ENCODE measurements at places on chromosomes 7 and 10.
A peak's percentile ranks its signal among the peaks of the same experiment; 100 is the strongest.

DNA sequence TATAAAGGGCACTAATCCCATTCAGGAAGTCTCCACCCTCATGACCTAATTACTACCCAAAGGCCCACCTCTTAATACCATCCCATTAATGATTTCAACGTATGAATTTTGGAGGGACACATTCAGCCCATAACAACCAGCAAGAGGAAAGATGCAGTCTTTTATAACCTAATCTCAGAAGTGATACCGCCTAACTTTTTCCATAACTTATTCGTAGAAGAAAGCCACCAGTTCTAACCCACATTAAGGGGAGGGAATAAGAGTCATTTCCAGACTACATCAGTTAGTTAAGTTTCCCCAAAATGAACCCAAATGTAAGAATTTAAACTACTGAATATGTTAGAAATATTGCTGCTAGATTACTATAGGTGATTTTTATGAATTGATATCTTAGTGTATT is 32.1 kb upstream of the LHFPL3 start:
- no peak for DNase-seq

DNA sequence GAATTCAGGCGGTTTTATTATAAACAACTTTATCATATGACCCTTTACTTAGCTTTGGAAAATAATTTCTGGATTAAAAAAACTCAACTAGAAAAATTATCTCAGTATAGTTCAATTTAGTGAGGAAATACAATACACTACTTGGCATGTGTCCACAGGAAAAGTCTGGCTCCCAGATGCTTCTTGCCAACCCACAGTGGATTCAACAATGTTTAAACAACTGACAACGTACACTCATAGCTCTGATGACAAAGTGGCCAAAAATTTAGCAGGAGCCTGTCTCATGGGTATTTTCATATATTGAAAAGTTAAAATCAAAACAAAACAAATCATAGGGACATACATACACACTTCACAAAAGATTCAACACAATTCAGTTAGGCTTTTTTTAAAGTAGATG is 158.8 kb downstream of the SKAP2 start:
- no peak for DNase-seq

- DNase-seq, result no peak
Observed at GRCh38 chr10:30365278-30365677, 16.2 kb upstream of the MTPAP start.

DNA sequence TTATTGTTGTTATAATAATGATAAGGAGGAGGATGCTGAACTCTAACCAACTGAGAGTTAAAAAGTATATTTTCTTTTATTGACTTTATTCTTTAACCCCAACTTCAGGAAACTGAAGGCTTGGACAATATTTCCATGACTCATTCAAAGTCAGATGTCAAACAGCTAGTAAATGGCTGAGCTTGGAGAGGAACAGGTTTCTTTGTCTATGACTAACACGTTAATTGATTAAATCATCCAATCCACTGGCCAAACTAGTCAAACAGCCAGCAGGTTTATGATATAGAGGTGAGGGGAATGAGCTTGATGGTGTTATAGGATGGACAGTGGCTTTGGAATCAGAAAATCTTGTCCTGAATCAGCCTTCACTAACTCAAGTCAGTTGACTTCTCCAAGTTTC is 119.1 kb upstream of the WDR11 start:
- DNase-seq, result no peak

- DNase-seq, result no peak
Observed at GRCh38 chr7:66255534-66256100, 50.5 kb downstream of the TPST1 start.

DNA sequence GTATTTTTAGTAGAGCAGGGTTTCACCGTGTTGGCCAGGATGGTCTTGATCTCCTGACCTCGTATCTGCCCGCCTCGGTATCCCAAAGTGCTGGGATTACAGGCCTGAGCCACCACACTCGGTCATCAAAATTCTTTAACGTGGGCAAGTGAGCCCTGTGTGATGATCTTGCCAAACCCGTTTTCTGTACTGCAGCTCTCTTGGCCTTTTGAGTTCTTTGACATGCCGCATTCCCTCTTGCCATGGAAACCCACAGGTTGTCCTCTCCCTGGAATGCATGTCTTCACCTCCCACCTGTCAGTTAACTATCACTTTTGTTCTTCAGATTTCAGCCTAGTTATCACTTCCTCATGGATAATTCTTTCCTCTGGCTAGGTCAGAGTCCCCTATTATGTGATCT is 5.0 kb downstream of the NUP205 start:
- no peak for DNase-seq

DNA sequence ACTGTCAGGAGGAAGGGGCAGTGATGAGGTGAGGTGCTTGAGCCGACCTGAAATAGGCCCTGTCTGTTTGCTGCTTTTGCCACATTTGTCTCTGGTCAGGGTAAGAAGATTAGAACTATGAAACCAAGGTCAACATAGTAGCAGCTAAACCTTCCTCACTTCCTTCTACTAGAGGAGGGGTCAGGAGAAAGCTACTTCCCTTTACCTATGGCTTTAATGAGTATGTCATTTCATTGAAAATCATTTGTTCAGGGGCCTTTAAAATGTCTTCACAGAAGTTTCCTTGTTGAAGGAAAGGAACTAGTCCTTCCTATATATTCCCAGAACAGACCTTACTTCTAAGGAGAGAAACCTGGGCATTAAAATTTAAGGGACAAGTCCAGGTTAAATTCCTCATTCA is 19.0 kb downstream of the HYAL4 start:
- no peak for DNase-seq

- no peak for DNase-seq
Observed at GRCh38 chr10:59624951-59625350, 84.7 kb downstream of the SLC16A9 start.

DNA sequence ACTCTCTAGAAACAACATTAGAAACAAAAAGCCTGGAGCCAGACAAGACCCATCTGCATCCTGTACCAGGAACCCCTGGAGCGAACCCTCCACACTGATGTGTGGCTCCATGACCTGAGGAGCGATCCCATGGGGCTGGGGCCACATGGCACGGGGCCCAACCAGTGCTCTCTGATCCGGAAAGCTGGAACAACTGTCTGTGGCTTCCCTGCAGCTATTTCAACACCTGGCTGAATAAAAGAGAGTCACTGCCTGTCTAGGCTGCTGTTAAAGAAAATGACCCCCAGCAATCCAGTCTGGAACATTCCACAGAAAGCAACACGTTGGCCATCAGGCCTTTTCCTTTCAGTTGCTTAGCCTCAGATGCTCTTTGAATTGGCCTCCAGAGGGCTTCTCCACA is 20.9 kb downstream of the UROS start:
- DNase-seq, result no peak

DNA sequence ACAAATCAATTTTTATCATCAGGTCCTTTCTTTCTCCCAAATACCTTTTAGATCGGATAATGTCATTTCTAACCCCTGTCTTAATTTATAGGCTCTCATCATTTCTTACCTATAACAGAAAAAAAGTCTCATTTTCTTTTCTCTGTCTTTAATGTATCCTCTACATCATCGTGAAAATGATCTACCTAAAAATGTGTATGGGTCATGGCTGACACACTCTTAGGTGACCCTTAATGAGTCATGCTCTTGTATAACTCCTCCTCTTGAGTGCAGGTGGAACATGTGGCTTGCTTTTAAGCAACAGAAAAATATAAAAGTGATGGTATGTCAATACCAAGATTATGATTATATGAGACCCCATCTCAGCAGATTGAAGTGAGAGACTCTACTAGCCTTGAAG is 139.4 kb downstream of the SEMA3C start:
- DNase-seq, result no peak

GRCh38 chr7:131431289-131431688 is 103.6 kb downstream of the MKLN1 start:
- DNase-seq, result peak; percentile 96

DNA sequence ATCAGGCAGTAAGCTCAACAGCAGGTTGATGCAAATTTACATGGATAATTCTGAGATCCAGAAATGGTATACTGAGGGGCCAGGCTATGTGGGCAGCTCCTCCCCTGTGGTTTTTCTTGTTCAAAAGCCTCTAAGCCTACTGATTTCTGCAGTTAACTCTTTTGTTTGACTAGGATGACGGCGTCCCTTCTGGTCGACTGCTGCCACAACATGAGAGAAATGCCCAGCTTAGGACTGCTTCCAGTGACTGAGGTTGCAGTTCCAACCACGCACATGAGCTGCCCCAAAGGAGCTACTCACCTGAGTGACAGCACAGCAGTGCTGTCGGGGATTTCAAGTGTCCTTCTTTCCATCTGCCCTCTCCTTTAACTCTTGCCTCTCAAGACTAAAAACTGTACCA is 973.0 kb upstream of the GHITM start:
- peak; percentile 4 for DNase-seq

DNA sequence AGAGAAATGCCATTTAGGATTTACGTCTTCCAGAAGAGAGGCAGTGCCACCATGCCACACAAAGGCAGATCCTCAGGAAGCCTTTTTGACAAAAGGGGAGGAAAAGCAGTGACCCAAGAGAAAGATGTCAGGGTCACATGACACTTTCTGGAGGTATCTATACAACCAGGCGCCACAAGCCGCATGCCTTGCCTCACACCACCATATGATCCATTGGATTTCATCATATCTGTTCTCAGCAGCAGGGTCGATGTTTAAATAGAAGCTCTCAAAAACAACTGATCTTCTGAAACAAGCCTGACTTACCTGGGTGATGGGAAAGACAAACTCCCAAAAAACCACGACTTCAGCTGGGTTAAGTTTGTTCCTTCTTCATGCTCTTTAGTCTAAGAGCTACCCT is 52.5 kb upstream of the UNC5B start:
- DNase-seq, result no peak

DNA sequence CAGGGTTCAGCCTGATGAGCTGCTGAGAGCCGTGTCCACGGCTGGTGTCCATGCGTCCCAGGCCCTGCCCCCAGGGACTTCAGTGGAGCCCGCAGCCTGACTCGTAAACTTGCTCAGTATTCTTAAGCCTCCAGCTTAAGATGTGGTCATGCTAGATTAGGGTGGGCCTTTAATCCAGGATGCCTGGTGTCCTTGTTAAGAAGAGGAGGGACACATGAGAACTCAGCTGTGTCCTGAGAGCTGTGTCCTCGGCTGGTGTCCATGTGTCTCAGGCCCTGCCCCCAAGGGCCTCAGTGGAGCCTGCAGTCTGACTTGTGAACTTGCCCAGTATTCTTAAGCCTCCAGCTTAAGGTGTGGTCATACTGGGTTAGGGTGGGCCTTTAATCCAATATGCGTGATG is 23.0 kb downstream of the DOCK1 start:
- DNase-seq, result no peak

DNA sequence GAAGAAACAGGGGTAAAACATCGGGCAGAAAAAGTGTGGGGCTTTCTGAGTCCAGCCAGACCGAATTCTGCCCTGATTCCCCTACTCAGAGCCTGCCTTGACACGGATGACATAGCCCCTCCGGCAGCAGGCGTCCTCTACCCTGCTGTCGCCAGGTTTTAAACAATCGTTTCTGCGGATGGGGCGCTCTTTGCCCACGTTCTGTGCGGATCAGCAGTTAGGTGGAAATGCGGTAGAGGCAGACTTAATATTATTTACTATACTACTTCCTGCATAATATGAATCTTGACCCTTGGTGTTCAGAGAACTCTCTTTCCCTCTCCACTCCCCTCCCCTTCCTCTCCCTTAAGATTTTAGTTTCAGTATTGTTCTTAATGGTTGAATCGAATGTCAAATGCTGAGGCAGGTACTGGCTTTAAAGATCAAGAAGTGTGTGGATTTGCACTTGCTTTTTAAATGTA is 2.4 kb downstream of the GATA3 start:
- DNase-seq, result no peak

GRCh38 chr10:7773845-7774801 is 13.7 kb downstream of the KIN start:
- DNase-seq, result no peak

GRCh38 chr7:108407676-108408075 is 48.6 kb downstream of the NRCAM start:
- no peak for DNase-seq

DNA sequence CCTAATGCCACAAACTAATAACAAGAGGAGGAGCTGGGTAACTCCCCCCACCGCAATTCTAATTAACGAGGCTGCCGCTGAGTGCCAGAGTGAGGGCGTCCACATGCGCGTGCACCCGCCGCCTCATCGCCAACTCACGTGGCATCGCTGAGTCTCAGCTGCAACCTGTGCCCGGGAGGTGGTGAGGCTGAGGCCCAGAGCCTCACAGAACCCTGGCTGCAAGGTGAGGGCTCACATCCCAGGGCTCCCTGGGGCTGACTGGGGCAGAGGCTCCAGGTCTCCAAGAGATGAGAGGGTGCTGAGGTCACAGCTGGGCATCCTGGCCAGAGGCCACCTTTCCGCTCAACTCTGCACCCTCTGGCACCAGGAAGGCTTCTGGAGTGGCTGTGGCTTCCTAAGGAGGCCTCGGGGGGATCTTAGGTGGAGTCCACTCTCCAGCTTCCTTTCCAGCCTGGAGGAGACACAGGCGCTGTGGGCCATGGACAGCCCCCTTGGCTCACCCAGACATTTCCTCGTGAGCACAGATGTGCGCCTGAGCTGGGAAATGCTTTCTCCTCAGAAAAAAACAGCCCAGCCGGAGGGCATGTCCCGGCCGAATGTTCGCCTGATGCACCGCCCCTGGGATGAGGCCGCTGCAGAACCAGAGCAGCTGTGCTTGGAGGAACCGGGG is 242.6 kb downstream of the MAD1L1 start:
- DNase-seq, result no peak

GRCh38 chr7:120221666-120222065 is 51.3 kb upstream of the KCND2 start:
- no peak for DNase-seq

DNA sequence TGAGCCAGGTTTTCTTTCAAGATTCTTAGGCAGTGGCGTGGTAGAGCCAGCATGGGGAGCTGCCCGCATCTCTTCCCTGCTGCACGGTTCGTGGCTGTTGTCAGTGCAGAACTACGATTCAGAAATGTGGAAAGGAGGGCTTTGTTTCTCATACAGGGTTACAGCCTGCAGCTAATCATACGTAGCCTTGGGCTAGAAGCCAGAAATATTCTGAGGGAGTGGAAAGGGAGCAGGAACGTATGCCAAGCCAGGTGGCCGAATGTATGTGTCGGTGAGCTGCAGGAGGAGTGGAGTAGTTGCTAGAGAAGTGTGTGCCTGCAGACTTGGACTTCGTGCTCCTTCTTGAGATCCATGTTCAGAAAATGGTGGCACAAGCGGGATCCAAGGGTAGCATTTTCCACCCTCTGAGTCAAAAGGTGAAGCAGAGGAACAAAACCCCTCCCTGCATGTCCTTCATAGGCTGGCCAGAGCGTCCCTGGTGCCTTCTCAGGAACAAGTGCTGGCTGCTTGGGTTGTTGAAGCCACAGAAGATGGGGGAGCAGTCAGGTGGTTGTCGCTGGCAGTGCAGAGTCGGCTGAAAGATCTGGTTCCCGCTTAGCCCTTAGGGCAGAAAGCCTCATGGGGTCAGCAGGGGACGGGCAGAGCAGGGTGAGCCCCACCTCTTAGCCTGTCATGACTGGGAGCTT is 40.9 kb downstream of the LANCL2 start:
- DNase-seq, result no peak

GRCh38 chr7:70288781-70289456 is 690.6 kb downstream of the AUTS2 start:
- DNase-seq, result no peak

DNA sequence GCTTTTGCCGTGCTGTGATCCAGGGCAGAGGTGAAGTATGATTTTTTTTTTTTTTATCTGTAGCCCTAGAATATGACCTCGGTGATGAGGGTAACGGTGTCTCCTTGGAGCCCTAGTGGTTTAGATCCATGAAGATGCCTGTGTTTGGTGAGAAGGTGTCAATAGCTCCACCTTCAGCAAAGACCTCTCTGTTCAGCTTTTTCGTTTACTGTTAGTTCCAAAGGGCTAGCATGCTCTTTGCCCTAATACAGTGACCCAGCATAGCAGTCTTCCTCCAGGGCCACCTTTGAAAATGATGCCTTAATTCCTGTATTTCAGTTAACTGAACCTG is 746 bp upstream of the MRPS16 start:
- no peak for DNase-seq
